T47D (cell line): ENCODE measurements at places on chromosomes 1 and 21.

GRCh38 chr21:31092832-31093625 lies 54.8 kb upstream of the KRTAP19-8 start:
- DNase-seq, result no peak

- DNase-seq, result peak; percentile 9
Observed at GRCh38 chr1:5779608-5780323, 212.5 kb downstream of the NPHP4 start.

GRCh38 chr1:42192106-42192505 lies 27.6 kb upstream of the GUCA2A start:
- DNase-seq, result no peak

DNA sequence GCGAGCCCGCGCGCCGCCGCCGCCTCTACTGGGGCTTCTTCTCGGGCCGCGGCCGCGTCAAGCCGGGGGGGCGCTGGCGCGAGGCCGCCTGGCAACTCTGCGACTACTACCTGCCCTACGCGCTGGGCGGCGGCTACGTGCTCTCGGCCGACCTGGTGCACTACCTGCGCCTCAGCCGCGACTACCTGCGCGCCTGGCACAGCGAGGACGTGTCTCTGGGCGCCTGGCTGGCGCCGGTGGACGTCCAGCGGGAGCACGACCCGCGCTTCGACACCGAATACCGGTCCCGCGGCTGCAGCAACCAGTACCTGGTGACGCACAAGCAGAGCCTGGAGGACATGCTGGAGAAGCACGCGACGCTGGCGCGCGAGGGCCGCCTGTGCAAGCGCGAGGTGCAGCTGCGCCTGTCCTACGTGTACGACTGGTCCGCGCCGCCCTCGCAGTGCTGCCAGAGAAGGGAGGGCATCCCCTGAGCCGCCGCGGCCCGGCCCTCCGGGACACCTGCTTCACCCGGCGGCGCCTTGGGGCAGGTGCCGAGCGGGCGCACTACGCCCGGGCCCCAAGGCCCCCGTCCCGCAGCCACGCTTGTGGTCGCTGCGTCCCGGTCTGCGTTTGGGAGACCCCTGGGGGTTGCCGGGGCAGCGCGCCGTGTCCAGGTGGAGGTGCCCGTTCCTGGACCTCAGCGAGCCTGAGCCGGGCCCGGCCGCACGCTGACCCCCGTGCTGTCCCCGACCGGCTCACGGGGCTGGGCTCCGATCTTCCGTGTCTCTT lies 944 bp downstream of the B3GALT6 start:
- DNase-seq, result no peak

DNA sequence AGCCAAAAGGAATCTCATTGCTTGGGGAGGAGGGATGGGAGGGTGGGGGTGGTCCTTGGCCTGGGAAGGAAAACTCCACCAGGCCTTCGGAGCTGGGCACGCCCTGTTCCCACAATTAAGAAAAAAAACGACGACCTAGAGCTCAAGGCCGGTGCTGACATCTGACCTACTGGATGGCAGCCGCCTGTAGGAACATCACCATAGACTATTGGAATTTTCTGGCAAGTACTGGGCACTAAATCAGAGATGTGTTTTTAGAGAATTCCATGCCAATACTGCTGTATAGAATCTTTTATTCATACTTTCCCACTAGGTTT lies 729 bp downstream of the NADK start:
- DNase-seq, result no peak

DNA sequence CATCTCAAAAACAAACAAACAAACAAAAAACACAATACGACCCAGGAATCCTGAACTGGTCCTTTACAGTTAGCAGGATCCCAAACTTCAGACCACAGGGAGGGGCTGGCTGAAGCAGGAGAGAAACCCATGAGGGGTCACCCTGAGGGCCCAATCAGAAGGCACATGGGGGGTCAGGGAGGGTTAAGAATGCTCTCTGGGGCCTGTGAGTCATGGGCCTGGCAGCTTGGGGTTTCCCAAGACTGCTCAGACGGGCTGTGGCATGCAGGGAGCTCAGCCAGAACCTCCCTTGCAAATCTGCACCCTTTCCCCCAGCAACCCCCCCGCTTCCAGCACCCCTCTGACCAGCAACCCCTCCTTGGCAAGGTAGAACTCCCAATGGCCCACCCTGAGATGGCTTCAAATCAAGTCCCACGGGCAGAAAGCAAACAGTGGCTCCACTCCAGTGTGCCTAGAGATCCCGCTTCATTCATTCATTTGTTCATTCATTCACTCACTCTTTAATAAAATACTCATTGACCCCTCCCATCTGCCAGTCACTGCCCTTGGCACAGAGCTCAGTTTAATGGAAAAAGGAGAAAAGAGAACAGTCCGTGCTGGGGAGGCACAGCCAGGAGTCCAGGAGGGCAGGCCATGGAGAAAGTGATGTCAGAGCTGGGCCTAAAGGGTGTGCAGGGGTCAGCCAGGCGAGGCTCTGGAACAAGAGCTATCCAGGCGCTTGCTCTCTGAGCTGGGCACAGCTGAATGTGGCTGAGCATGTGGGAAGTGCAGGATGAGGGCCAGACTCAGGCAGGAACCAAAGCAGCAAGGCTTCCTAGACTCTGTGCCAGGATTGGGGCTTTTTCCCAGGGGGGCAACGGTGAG lies 8.2 kb downstream of the UQCRHL start:
- no peak for DNase-seq

- no peak for DNase-seq
Observed at GRCh38 chr21:32599526-32599925, 12.7 kb downstream of the CFAP298 start.

DNA sequence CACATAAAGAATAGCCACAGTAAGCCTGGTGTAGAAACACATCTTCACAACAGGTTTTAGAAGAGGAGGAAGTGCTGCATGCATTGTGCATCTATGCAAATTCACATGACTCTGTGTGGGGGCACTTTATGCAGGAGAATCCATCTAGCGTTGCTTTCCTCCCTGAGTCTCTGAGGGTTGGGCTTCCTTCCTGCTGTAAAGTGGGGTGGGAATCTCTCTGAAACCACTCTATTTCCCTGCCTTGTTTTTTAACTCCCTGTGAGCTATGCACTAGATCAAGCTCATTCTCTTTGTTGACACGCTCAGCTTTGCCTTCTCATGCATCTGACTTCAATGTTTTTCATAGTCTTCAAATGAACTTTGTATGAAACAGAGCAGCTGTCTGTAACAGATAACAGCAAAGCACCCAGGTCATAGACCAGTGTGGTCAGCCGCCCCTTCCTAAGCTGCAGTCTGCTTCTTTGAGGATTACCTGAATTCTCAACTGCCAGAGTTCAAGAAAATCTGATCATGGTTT lies 102.7 kb upstream of the DPH5 start:
- DNase-seq, result no peak

GRCh38 chr1:13675151-13675651 lies 24.8 kb upstream of the PRDM2 start:
- DNase-seq, result no peak
